ENCODE measurements at places on chromosomes 3 and 15. TPM values are rescaled to one million over a fixed set of nuclear protein-coding genes. Genes with fewer than 3 reads are reported as not detected.

DNA sequence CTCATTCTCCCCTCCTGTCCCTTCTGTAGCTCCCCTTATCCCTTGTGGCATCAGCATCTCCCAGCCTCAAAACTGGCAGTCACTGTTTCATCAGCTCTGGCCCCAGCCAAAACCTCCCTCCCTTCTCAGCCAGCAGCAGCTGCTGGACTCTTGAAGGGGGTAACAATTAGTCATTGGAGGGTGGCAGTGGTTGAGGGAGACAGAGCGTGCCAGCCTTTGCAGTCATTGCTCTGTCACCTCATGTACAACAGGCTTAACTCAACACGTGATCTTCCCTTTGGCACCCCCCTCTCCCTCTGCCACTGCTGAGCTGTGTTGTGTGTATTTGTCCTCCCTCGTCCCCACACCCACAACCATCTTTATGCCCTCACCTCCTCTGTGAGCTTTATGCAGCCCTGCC, 28.2 kb downstream of the RBP2 start:
- DNase-seq, result no peak

DNA sequence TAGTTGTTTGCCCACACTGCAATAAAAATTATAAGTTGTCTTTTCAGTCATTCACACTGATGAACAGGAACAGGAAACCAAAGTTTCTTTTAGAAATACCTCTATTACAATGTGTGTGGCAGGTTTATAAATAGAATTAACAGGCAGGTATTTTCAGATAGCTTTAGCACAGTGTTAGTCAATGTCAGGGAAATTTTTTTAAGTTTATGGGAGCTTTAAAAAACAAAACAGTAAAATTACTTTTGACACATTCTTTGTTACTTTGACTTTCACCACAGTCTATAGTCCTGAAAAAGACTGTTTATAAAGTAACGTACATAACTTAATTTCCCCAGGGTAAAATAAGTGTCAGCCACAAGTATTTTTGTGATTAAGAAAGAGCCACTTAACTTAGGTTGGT, 38.1 kb downstream of the SERPINI1 start:
- no peak for DNase-seq

- no peak for DNase-seq
These were observed at the start of gene DVL3 for GRCh38 chr3:184154885-184155643. Gene DVL3, plus strand, starts transcription at chr3:184155377. Its CDS starts 259 bp downstream, at chr3:184155636.

GRCh38 chr3:11570789-11571495, 72.8 kb downstream of the VGLL4 start:
- no peak for DNase-seq

- DNase-seq, result peak; percentile 19
These were observed 451.0 kb downstream of the MFSD1 start for GRCh38 chr3:159252772-159253384.

Gene ANAPC13
- 34.8 TPM for polyA plus RNA-seq

- no peak for DNase-seq
These were observed 33.3 kb downstream of the GABPB1 start for GRCh38 chr15:50321680-50322210.

- DNase-seq, result no peak
These were observed 10.8 kb downstream of the MINAR1 start for GRCh38 chr15:79442911-79443310.

Gene FAM174B
- polyA plus RNA-seq, result 0.44 TPM

DNA sequence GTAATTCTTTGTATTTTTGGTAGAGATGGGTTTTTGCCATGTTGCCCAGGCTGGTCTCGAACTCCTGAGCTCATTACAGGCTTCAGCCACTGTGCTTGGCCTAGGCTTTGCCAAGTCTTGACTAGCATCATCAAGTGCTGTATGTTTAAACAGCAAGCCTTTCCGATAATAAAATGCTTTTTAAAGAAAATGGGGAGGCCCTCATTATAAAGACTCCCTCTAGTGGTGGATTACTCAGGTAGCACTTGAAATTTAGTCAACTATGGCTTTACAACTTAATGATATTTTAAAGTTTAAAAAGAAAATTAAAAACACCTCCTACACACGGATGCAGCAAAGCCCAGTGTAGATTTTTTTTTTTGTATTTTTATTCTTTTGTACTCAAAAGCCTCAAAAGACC, 213.6 kb downstream of the GAP43 start:
- no peak for DNase-seq

Gene KCNAB1
- 0.03 TPM for polyA plus RNA-seq

GRCh38 chr3:178849199-178849910, 222.3 kb downstream of the ZMAT3 start:
- DNase-seq, result no peak

Gene ARIH1
- 46.9 TPM for polyA plus RNA-seq

DNA sequence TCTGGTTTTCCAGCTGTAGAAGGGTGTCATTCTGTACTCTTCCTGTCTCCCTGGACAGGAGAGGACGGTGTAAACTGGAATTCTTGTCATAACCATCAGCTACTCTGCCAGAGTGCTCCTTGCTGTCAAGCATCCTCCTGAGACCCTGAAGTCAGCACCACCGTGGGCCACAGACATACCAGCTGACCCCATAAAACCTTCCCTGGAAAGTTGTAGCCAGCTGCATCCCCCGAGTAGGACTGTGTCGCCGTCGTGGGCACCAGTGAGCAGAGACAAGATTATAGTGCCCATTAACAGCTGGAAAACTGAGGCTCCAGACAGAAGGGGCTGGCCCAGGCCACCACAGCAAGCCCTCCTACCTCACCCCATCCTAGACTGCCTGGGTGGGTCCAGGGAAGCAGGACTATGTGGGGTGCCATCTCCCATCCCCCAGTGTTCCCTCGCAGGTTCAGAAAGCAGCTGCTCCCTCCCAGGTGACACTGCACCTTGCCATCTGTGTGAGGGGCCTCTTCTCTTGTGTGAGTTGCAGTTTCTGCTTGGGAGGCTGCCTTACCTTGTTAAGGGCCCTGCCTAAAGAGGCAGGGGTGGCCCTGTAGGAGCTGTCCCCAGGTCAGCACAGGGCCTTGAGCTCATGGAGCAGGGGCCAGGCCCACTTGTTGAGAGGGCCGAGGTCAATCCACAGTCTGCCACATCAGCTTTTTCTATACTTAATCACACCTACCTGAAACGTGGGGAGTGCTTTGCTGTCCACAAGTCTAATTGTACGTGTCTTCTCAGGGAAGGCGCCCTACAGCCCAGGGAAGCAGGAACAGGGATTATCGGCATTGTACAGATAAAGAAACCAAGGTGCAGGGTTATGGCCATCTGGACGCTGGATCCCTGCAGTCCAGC, 191.9 kb upstream of the LINGO1 start:
- no peak for DNase-seq

DNA sequence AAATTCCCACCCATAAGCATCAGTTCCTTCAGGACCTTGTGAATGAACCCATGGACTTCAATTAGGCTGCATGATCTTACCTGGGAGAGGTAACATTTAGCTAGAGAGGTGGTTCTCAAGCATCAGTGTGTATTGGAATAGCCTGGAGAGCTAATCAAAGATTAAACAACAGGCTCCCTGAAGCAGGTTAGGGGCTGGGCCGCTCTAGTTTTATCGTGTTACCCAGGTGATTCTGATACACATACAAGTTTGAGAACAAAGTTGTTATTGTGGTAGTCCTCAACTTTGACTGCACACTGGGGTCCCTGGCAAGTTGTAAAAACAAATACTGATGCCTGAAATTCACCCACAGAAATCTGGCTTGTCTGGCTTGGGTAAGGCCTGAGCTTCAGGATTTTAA, 31.2 kb downstream of the MYH15 start:
- no peak for DNase-seq

DNA sequence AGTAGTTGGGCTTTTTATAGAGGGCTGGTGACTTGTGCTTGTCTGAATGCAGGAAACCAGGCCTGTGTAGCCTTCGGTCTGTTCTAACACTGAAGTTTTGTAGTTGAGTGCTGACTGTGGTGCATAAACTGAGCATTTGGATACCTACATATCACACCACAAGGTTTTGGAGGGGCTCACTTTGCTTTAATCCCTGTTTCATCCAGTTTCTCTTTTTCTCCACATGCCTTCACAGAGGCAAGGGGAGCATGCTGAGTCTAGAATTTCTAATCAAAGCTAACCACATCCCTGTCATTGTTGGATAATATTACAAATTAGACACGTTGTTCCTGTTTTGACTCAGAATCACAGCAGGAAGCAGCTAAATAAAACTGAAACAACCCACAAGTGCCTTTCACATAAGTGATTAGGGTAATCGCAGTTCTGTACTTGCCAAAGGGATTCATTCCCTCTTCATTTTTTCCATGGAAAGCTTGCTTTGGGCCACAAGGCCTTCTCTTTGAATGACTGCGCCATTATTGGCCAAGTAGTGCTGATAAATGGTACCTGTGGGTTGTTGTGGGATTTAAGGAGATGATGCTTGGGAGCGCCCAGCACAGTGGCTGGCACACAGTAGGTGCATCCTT, 48.9 kb downstream of the TGFBR2 start:
- DNase-seq, result no peak

- DNase-seq, result no peak
These were observed 32.6 kb downstream of the ADAMTS9 start for GRCh38 chr3:64655160-64655559.

Gene KCNH8
- not detected for polyA plus RNA-seq

Gene JAGN1
- polyA plus RNA-seq, result 48.0 TPM

All from keratinocyte (primary cell).